Skin of body (tissue), 3 donors: ENCODE measurements at places on chromosomes 3 and 15.

- no peak for DNase-seq
Observed at GRCh38 chr15:67110361-67110781, 45.0 kb downstream of the SMAD3 start.

GRCh38 chr15:67103869-67104268 is 38.5 kb downstream of the SMAD3 start:
- no peak for DNase-seq

DNA sequence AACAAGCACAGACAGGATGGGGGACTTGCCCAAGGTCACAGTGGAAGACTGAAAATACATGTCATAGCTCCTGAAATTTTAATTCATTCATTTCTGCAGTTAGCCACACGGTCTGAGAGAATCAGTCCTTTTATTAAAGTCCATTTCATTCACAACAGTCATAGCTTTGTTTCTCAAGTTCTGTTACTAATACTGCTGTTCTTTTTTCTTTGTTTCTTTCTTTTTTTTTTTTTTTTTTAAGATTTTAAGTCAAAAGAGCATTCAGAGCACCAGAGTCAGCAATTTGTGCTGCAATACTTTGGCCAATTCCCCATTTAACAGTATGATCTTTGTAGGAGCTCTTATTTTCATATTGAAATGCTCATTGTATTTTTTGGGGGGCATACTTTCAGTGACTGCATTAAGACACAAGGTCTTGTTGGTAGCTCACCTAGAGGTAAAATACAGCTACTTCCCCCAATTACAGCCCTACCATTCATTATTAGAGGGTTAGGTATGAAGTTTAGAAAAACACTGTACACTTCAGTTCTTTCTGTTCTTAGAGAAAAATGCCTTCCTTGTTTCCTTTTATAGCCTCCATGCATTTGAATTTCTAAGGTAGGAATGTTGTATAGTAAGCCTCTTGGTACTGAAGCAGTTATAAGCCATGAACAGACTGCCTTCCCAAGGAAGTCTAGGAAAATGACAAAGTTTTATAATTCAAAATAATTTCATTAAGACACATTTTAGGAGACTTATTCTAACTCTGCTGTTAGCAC is 9.6 kb downstream of the GALK2 start:
- DNase-seq = no peak

- DNase-seq = no peak
Observed at GRCh38 chr3:161126495-161126894, 21.3 kb upstream of the B3GALNT1 start.

GRCh38 chr3:110736332-110736731 is 335.3 kb upstream of the NECTIN3 start:
- no peak for DNase-seq

- DNase-seq = no peak
Observed at GRCh38 chr15:93899817-93900216, 331.5 kb upstream of the MCTP2 start.

DNA sequence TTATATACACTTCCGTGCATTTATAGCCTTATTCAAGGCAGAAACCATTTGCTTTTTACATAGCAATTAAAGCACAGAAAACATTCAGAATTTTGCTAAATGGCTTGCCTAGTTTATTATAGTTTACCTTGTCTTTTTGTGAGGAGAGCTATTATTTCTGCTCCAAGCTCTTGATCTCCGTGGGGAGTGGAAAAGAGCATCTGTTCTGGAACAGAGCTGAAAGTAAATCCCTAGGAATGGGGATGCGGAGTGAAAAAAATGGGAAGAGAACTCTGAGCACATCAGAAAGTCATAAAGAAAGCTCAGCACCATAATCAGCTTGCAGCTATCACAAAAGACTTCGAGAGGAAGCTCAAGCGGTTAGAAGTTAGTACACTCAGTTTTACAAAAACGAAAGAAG is 1006.7 kb downstream of the ROBO2 start:
- no peak for DNase-seq

DNA sequence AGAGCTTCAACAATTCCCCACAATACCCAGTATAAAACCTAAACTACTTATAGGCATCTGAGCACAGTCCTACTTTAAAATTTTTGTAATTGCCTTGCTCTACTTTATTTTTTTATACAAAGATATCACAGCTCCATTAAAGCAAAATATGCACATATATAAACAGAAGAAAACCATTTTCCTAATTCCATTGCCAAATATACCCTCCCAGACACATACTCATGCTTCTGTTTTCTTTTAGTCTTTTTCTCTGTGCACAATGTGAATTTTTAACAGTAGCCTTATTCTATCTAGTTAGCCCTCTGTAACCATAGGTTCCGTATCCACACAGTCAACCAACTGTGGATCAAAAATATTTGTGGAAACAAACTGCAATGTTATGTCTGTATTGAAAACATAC is 260.5 kb downstream of the SCAPER start:
- DNase-seq = no peak

DNA sequence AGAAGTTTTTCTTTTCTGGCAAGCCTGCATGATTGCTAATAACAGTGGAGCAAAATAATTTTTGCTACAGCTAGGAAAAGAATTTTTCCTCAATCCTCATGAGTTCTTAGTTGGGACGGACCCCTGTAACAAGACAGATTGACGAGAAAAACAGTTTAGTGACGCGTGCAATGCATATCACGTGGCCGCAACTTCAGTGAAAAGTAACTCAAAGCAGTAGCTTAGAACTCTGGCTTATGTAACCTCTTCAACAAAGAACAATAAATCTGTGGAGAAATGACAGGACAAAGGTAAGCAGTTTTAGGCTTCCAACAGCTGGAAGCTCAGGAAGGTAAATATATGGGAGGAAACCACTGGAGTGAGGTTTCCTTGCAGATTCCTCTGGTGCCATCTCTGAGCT is 19.7 kb downstream of the FAM107A start:
- peak; percentile 56 for DNase-seq

- no peak for DNase-seq
Observed at GRCh38 chr3:71987089-71987735, 202.3 kb upstream of the PROK2 start.

DNA sequence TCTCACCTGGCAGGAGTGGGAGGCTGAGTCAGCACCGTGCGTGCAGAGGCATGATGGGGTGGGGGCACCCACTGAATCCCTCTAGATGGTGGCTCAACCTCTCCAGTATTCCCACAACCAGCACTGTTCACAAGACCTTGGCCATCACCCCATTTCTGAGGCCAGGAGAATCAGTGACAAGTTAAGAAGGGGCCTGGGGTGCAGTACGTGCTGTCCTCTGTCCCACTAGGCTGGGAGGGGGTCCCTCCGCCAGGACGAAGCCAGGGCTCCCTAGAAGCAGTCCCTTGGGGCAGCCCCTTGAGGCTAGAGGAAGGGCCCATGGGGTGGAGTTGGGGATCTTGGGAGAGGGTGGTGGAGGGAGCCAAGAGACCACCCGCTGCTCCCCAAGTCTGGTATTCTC is 4.8 kb downstream of the MYL3 start:
- DNase-seq = no peak

DNA sequence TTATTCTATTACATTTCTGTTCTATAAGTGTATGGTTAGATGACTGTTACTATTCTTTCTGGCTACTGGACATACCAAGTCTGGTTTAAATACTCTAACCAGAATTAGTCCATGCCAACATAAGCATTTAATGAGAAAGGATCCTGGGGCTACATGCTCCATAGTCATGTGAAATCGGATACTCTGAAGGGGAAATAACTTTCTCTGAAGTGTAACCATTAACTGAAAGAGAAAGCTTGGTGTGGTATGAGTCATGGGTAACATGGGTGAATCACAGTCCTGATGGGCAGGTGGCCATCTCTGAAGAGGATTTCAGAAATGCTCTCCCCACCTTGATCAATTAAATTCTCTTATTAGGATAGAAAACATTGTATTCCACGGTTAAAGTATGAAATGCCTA is 69.4 kb downstream of the FHIT start:
- no peak for DNase-seq

- DNase-seq = peak; percentile 46
Observed at GRCh38 chr3:70982700-70983140, 600.8 kb downstream of the FOXP1 start.

DNA sequence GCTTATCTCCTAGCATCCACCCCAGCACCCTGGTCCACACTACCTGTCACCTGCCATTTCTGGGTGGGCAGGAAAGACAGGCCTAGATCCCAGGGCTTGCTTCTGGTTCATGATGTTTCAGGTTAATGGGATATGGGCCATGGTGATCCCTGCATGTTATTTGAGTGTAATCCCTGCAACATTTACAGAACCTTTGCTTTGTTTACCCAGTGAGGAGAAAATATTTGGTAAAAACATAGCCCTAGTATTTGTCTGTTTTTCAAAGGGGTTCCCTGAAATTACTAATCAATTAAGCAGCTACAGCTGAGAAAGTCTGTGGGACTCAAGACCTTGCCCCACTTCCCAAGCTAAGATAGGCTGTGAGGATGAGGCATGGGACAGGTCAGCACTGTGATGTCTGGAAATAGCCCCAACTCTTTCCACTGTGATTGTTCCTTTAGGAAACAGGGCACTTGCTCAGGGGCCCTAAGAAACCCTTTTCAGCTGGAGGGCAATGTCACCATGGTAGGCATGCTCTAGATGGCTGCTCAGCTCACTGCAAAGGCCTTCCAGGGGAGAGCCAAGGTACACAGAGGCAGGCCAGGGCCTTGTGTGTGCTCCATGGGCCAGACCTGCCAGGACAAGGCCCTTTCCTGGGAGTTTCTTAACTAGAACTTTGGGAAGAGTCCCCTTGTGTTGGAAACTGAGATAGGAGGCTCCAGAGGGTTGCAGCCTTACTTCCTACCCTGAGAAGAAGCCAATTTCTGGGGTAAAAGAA is 11.1 kb downstream of the TRANK1 start:
- DNase-seq = no peak

- DNase-seq = no peak
Observed at GRCh38 chr3:57876632-57877031, 120.5 kb downstream of the SLMAP start.

- DNase-seq = no peak
Observed at GRCh38 chr3:12138044-12138443, 20.7 kb downstream of the TIMP4 start.

GRCh38 chr3:160368804-160369203 is 30.2 kb downstream of the IFT80 start:
- DNase-seq = no peak

GRCh38 chr3:17153209-17153608 is 268.5 kb downstream of the PLCL2 start:
- no peak for DNase-seq

DNA sequence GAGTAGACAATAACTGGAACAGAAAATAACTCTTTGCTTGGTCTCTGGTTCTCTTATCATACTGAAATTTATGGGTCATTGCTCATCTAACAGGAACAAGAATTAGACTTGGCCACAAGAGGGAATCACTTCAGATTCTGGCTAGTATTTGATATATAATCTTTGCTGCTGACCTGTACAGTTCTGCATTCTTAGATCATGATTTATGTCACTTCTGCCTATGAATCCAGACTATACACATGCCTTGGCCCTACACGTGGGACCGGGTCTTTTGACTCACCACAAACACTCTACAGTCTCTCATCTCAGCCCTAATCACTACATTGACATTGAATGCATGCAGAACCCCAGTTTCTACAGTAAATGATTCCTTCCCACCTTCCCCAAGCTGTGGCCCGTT is 162.5 kb upstream of the SOX2 start:
- DNase-seq = no peak

DNA sequence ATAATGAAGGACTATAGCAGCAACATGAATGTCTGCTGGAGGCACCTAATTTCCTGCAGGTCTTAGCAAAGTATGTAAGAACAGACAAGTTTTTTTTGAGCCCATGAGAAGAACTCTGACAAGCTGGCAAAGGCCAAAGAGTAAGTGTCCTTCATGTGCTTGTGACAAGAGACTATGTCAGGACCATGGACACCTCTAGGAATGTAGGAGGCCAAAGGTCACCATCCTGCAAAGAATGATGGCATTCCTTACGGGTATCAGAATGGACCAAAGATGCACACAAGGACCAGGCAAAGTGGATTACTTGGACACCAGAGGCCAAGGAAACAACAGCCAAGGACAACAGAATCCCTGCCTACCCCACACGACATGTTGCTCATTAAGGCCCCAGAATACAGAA is 858.5 kb upstream of the CFAP20DC start:
- DNase-seq = no peak
